ENCODE measurements at places on chromosomes 16 and 17.
A peak's percentile ranks its signal among the peaks of the same experiment; 100 is the strongest.

DNA sequence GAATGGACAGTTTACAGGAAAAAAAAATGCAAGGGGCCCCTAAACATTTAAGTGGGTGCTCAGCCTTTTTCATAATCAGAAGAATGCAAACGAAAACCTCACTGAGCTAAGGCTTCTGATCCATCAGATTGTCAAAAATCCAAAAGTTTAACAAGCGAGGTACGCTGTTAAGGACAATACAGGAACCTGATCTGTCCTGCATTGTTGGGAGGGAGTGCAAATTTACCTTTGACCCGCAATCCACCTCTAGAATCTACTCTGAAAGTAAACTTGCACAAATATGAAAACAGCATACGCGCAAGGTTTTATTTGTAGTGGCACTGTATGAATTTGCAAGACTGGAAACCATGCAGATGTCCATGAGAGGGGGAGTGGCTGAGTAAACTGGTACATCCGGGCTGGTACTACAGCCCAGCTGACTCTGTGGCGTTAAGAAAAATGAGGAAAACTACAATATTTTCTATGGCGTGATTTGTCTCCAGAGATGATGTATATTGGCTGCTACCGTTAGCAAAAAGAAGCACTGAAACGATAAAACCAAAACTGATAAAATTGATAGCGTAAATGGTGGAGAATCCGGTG, 28.8 kb upstream of the ST6GALNAC1 start:
- no peak for DNase-seq

DNA sequence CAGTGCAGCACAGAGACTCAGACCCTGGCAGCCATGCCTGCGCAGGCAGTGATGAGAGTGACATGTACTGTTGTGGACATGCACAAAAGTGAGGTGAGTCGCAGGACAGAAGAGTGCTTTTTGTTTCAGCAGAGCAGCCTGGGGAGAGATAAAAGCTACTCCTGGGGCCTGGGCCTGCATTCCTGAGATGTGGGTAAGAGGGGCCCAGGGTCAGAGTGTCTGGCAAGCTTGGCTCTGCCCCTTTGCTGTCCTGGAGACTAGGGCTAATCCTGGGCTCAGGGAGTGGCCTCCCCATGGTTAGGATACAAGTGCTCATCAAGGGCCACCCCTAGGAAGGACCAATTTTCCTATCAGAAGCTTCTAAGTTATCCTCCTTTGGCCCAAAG, 4.8 kb upstream of the ERBB2 start:
- no peak for DNase-seq

GRCh38 chr16:58331024-58331707, 36.3 kb upstream of the PRSS54 start:
- DNase-seq = no peak

DNA sequence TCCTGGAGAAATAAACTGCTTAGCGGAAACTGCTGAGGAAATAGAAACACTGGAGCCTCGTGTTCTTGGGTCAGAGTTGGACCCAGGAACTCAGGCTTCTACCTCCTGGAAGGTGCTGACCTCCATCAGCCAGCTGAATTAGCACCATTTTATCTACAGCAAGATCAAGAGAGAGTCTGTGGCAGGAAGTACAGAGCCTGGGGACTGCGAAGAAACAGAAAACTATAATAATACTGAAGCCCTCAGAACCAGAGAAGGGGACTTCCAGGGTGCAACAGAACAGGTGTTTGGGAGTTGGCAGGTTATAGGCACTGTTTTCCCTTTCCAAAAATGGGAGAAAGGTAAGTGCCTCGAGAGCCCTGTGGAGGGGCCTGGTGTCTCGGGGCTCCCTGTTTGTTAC, 379.7 kb downstream of the CA10 start:
- no peak for DNase-seq

DNA sequence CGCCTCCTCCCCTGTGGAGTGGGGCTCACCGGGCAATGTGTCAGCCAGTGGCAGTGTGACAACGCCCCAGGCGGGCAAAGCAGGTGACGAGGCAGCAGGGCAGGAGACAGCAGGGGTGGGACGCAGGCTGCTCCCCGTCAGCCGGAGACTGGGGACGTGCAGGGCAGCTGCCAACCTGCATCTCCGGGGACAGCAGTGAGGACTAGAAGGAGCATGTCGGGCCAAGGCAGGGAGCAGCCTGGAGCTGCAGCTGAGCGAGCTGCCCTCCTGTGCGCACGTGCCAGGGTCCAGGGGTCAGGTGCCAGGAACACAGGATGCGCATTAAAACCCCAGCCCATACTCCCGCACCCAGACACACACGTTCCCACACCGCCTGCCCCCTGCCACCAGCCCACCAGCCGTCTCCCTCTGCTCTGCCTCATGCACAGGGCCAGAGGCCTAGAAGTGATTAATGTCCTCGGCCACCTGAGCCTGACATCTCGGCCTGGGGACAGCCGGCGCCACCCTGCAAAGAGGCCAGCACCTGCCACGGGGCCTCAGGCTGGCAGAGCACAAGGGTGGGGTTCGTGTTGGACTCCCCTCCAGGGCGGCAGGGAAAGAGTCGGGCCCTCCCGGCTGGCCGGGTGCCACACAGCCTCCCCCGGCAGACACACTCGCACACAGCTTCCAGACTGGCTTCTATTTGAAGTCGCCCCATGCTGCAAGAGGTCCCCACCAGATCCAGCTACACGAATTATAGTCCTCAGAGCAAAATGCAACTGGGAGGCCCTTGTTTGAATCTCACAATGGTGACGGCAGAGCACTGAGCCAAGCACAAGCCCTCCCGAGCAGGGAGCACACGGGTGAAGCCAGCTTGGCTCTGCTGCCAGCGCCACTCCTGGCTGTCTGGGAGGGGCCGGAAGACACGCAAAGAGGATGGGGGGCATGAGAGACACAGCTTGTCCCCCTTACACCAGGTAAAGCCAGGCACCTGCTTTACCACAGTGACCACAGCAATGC, 90.4 kb downstream of the RBFOX3 start:
- no peak for DNase-seq

GRCh38 chr16:87291944-87292343, 25.2 kb downstream of the C16orf95 start:
- DNase-seq = no peak

DNA sequence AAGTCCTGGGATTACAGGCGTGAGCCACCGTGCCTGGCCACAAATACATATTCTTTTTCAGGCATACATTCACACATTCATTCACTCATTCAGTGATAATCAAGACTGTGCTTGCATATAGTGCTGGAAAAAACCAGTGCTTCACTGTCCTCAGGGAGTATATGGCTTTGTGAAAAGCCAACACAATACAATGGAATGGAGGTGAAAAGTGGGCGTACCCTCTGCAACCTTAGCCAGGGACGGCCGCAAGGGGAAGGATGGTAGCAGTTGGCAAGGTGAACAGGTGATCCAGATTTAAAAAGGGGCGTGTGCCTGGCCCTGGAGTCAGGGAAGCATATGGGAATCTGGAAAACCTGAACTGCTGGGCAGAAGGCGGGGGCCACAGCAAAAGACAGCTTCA, 18.1 kb upstream of the GAN start:
- no peak for DNase-seq

DNA sequence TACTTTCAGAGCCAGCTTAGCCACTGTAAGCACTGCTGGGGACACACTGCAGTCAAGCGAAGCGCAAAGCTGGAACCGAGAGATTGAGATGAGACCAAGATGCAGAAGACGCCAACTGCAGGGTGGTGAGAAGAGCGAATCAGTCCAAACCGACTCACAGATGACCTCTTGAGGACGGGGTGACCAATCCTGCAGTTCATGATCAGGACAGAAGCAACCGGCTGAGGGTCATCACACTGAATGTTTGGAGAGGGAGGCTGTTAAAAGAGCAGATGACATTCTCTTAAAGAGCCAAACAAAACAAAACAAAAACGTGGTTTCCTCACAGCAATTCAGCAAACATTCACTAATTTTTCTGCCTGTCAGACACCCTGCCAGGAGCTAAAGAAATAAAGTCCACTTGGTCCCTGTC, 8.5 kb downstream of the HASPIN start:
- DNase-seq = peak; percentile 37

DNA sequence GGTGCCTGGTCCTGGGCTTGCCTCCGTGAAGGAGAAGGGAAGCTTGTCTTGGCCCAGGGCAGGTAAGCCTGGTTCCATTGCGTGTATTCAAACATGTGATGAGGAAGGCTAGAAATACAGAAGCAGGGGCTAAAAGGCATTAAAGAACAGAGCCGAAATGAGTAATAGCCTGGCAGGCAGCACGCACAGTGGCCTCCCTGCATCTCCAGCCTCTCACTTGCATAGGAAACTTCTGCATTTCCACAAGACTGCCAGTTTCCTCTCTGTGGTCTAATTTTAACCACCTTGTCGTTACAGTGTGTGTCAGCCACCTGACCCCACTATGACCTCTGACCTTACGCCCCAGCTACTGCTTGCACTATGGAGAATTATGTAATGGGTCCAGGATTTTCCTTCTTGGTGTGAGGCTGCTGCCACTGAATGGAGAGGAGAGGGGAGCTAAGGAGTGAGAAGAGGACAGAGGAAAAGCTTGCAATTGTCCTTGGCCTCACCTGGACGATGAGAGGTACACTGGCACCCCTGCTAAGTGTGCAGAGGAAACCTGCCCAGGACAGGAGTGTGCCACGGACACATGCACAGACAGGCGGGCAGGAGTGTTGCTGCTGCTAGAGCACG, 32.8 kb downstream of the HIC1 start:
- DNase-seq = peak; percentile 36

GRCh38 chr17:78828470-78829185, 12.0 kb downstream of the USP36 start:
- peak; percentile 84 for DNase-seq

DNA sequence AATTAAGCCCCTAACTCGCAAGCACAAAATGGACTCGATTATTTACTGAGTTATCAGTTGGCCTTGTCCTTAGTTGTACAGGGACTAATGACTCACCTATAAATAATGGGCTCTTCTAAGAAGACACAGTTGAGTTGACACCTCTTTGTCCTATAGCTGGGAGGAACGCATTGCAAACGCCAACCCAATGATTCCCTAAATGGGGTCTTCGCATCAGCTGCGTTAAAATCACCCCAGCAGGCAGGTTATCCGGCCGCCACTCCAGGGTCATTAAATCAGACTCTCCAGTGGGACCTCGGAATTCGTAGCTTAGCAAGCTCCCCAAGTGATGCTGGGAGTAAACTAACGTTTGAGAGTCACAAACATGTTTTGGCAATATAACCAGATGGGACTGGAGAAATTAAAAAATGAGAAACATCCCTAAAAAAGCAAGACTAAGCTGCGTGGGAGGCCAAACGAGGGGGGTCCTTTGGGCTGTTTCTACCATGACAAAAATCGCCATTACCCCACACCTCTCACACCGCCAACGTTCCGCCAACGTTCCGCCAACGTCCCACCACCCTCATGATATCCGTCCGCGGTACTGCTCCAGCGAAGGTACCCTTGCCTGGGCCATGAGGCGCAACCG, 932 bp upstream of the NFE2L1 start:
- DNase-seq = peak; percentile 60

DNA sequence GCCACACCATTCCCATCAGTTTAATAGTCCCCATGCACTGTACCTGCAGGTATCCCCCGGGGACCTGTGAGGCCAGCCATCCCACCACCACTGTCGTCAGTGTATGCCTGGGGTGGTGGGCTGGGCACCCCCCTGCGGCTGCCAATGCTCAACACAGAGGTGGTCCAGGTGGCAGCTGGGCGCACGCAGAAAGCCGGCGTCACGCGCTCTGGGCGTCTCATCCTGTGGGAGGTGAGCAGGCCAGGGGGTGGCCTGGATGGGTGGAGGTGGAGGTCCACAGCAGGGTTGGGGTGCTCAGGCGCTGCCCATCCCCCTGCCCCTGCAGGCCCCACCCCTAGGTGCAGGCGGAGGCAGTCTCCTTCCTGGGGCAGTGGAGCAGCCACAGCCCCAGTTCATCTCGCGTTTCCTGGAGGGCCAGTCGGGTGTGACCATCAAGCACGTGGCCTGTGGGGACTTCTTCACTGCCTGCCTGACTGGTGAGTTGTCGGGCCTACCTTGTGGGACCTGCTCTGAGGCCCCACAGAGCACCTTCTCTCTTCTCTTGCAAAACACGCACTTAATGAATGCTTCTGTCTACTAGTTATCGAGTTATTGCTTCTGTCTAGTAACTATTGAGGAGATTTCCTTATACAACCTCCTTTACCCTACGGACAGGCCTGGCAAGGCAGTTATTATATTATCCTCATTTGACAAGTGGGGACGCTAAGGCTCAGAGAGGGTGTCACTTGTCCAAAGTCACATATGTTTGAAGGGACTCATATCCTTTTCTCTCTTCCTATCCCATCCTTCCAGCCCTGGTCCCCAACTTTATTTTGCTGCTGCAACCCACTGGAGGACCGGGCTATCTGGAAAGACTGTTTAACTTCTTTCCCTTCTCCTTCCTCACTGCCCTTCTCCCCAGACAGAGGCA, 5.8 kb upstream of the TRAF4 start:
- DNase-seq = no peak

DNA sequence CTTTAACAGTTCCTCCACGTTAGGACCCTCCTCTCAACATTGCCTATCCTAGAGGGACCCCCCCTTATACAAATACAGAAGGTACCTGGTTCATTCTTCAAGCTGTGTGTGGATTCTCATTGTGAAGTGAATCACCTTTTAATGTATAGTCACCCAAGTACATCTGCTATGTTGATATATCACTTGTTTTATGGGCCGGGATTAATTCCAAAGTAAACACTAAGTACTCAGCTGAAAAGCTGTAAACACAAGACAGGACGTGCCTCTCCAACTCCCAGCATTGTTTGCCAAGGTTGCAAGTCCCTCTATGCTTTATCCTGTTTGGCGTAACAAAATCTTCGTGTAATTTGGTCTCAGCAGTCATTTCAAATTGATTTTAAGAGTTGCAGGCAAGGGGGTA, 123.6 kb downstream of the RBFOX1 start:
- DNase-seq = no peak

DNA sequence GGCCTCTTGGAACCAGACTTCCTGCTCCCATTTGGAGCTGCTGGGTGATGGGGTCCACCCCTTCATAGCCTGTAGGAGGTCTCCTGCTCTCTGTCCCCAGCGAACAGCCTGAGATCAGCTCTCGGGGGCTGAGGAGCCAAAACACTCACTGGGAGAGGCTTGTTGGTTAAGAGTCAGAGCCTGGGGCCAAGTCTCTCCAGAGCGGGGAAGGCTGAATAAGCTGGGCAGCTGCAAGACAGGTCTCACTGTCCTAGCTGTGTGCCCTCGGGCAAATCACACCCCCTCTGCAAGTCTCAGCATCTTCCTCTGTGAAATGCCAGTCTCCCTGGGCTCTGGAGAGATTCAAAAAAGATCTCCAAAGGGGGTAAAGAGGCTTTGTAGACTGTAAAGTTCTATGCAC, 174.6 kb downstream of the WSCD1 start:
- no peak for DNase-seq
